NCI-H2029 treated with DMSO at 0.1 percent for 48 hours (cell line): ENCODE measurements at places on chromosomes 16 and 17.

DNA sequence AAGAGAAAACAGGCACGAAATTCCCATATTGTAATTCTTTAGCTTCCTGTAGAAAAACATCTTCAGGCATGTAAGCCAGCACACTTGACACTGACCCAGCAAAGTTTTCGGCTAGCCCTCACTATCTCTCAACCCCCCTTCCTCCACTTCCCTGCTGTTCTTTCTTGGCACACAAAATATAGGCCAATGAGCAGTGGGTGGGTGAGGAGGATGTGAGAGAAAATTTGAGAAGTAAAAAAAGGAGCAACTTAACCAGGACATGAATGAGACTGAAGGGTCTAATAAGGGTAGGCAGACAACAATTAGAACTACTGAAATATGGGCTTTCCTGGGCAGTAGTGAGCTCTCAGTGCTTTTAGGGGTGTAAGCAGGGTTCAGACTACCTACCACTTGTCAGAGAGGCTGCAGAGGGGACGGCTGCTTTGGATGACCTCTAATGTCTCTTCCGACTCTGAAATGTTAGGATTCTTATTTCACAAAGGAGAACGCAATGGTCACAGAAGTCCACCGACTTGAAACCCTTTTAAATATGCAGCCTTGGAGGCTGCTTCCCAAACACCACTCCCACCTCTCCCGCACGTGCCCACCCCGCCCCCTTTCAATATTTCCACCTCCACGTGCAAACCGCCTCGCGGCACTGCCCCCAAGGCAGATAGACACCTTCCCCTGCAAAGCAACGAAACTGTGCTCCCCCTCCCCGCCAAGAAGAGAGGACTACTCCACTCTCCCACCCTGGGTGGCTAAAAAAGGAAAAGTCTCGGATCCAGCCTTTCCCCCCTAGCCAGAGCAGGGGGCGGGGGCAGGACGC, 889 bp downstream of the MBTD1 start:
- DNase-seq = no peak

GRCh38 chr17:38685491-38685890, 10.7 kb upstream of the EPOP start:
- no peak for DNase-seq

DNA sequence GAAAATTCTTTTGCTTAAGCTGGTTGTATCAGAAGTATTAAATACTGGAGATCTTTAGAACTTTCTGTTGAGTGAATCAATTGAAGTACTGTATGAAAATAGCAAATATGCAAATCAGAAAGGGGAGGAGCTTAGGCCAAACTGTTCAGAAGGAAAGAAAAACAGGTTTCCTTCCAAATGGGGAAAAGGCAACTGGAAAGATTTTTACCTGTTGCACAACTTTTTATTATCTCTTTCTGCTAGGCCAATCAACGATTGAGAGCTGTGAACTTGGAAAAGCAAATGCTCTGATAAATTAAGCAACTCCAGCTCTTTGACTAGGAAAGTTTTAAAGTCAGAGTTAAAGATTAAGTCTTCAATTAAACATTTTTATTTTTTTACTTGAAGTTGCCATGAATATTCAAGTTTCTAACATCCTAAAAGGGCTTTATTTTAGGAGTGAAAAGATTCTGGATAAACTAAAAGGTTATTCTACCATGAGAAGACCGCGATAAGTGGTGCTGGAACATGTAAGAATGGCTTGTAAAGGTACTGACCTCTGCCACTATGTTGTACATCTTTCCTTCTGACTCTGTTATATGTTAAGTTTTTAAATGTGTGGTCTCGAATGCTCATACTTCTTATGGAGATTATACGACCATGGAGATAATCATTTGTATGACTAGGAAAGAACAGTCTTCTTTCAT, 16.5 kb downstream of the DCUN1D3 start:
- no peak for DNase-seq

- no peak for DNase-seq
Measured at GRCh38 chr17:78247304-78247703, 15.9 kb downstream of the TMEM235 start.

- no peak for DNase-seq
Measured at GRCh38 chr16:85626191-85626981, 13.3 kb downstream of the GSE1 start.

GRCh38 chr16:82754716-82755513, 128.1 kb downstream of the CDH13 start:
- no peak for DNase-seq

DNA sequence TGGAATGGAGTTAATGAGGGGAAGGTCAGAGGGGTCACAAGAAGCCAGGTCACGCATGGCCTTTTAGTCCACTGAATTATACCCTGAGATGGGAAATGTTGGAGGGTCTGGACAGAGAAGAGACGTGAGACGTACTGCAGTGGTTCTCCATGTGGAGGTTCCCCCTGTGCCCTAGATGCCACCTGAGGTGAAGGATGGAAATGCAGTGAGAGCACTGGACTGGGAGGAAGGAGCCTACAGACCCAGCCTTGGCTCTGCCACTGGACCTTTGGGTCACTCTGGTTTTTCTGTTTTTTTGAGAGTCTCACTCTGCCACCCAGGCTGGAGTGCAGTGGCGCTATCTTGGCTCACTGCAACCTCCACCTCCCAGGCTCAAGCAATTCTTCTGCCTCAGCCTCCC, 1.8 kb upstream of the PLSCR3 start:
- no peak for DNase-seq

DNA sequence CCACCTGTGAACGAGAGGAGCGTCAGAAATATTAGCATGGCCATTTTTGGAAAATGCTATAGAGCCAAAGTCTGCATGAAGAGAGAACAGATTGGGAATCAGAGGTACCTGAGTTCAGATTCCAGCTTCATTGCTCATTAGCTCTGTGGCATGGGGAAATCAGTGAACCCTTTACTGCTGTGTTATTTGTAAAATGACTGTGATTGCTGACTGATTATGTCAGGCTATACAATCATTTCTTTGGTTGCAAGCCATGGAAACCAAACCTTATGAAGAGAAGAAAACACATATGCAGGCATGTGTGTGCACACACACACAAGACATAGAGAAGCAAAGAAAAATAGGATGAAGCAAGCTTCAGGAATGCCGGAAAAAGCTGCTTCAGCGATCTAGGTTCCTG, 101.4 kb upstream of the HSBP1 start:
- DNase-seq = no peak

GRCh38 chr16:55491691-55492090, 12.7 kb downstream of the MMP2 start:
- DNase-seq = no peak

DNA sequence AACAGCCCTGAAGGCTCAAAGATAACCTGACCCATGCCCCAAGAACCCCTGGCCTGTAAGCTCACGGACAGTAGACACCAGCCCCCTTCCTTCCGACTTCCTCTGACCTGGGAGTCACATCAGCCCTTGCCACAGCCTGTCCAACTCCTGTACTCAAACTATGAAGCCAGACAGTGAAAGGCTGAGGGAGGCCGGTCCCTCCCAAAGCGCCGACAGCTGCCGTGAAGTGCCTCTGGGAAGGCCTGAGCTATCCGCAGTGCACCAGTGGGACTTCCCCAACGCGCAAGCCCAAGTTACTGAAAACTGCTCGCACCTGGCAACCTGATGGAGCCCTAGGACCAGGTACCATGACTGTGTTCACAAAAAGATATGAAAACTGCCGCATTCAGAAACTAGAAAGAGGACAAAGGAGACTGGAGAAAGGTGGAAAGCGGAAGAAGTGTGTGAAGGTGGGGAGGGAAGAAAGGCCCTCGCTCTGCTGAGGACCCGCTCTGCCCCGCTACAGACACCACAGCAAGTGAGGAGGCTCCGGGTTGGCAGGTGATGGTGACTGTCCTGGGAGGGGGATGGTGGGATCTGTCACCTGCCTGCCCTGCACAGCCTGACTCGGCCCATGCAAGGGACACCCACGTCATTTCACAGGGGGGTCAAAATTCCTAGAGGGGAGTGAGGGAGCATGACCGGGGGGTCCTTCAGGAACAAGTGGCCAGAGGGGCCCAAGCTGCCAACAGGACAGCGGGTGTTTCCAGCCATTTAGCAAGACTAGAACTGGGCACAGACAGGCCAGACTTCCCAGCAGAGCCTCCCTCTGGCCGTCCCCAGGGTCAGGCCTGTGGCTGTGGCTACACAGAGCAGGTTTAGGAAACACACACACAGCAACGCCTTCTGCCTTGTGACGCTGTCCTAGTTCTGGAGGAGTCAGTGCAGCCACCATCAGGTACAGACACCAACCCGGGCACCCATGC, 13.1 kb upstream of the TRAP1 start:
- DNase-seq = no peak

- peak; percentile 55 for DNase-seq
Measured at GRCh38 chr16:51523400-51523799, 372.3 kb upstream of the SALL1 start.

DNA sequence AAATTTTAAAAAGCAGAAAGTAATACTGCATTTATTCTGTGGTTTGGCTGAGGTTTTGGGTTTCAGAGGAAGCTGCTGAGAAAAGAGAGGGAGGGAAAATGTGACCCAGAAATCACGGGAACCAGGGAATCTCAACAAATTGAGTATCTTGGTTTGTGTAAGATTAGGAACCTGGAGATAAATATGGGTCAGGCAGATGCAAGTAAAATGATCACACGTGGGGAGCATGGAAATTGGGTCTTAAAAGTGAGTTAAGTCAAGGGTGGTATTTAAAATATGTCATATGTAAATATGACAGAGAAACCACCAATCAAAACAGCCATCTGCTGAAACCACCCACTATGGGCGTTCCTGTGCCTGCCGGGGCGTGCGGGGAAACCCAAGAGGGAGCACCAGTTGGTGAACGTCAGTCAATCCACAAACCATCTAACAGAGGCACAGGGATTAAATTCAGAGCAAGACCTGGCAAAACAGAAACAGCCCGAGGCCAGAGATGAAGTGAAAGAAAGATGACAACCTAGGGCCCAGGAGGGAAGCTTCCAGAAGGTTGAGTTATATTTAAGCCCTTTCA, 33.4 kb downstream of the CDH13 start:
- DNase-seq = no peak

DNA sequence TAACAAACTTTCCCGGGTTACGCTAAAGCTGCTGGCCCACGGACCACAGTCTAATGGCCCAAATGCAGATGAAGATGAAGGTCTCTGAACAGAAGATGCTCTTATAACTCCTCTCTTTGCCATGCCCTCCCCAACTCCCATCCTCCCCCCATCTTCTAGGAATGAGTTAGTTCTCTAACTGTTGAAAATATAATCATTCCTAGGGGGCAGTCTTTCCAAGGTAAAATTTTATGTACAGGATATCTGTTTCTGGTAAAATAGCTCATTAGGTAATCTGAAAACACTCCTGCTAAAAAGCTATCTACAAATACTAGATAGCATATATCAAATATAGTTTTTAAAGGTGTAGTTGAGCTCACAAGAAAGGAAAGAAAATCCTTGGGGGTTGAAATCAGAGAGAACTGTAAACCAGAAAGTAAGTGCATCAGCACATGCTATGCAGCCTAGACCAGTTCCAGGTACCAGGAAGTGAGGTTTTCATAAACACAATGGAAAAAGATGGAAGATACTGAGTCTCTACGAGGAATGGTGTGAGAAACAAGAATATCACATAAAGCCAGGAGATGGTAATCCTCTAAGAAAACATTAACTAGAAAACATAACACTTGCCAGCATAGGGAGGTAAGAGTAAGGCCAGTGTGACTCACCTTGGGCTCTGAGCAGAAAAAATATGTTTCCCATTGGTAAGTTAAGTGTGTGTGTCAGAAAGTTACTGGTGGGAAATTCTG, 38.1 kb downstream of the CMC2 start:
- no peak for DNase-seq

GRCh38 chr17:83077939-83078338, 1.5 kb upstream of the METRNL start:
- no peak for DNase-seq

DNA sequence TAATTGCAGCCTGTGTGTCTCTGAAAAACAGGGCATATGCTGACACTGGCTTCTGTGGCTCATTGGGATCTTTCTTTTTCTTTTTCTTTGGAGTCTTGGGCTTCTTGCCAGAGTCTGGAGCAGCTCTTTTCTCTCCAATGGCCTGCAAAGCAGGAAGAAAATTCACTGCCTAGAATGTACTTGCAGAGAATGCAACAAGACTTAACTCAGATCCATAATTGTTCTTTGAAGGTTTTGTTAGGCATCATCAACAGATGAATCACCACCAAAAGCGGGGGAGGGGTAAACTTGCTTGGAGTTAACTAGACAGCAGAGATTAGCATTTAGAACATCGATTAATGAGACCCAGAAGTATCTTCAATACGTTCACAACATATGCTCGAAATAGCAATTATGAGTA, 100.9 kb downstream of the TOX3 start:
- DNase-seq = no peak

- DNase-seq = no peak
Measured at GRCh38 chr16:49622421-49623402, 233.2 kb downstream of the ZNF423 start.

GRCh38 chr16:84061236-84061819, 18.7 kb upstream of the SLC38A8 start:
- DNase-seq = no peak

DNA sequence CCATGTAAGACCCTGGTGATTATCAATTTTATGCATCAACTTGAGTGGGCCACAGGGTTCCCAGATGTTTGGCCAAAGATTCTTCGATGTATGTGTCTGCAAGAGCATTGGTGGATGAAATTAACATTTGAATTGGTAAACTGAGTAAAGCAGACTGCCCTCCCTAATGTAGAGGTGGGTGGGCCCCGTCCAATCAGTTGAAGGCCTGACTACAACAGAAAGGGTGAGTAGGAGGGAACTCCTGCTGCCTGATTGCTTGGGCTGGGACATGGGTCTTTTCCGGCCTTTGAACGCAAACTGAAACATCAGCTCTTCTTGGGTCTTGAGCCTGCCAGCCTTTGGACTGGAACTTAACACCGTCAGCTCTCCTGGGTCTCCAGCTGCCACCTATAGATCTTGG, 90.6 kb downstream of the BMERB1 start:
- DNase-seq = no peak

GRCh38 chr17:2082003-2082781, 27.3 kb downstream of the HIC1 start:
- DNase-seq = no peak

- no peak for DNase-seq
Measured at GRCh38 chr17:57869617-57870282, 19.9 kb upstream of the MRPS23 start.

DNA sequence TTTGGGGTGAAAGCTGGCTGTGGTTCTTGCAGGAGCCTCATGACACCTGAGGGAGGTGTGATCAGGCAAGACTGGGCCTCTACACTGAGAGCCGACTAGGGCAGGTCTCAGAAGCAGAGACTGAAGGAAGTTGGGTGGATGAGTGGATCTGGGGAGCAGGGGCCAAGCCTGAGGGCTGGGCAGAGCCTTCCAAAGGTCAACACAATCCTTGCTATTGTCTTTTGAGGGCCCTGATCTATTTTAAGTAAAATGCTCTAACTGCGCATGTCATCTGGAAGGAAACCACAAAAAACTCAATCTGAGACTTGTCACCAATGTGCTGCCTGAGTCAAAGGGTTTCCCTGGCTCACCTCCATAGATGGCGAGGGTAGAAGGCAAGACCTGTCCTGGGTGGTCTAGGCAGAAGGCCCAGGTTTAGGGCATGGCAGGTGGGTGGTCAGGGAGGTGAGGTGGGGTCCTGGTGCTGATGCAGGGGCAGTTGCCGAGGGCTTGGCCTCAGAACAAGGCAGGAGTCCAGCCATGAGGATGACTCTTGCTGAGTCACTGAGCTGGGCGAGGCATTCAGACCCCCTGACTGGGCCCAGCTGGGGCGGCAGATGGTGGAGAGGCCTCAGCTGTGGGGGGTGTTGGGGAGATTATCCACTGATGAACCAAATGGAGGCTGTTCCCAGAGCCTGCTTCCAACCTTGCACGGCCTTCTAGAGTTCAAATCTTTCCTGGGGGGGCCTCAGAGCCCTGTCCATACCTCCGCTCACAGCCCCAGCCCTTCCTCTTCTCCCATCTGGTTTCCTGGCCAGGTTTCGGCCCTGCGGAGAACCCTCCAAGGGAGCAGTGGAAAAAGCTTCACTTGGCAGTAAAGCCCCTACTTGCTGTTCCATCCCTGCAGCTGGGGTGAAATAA, 5.1 kb downstream of the MVP start:
- DNase-seq = no peak
